Fibroblast of pulmonary artery (primary cell): ENCODE measurements at places on chromosomes 1 and 21.
A peak's percentile ranks its signal among the peaks of the same experiment; 100 is the strongest.

GRCh38 chr21:43921979-43922945, 57.2 kb downstream of the AGPAT3 start:
- DNase-seq: peak; percentile 86

GRCh38 chr1:31985430-31985829, 28.2 kb upstream of the KHDRBS1 start:
- peak; percentile 18 for DNase-seq

GRCh38 chr1:104856091-104856490, 1106.4 kb downstream of the AMY1C start:
- no peak for DNase-seq

GRCh38 chr1:192263436-192263835, 53.4 kb upstream of the RGS21 start:
- DNase-seq: peak; percentile 95

GRCh38 chr1:174007851-174008250, 14.3 kb downstream of the RC3H1 start:
- no peak for DNase-seq

DNA sequence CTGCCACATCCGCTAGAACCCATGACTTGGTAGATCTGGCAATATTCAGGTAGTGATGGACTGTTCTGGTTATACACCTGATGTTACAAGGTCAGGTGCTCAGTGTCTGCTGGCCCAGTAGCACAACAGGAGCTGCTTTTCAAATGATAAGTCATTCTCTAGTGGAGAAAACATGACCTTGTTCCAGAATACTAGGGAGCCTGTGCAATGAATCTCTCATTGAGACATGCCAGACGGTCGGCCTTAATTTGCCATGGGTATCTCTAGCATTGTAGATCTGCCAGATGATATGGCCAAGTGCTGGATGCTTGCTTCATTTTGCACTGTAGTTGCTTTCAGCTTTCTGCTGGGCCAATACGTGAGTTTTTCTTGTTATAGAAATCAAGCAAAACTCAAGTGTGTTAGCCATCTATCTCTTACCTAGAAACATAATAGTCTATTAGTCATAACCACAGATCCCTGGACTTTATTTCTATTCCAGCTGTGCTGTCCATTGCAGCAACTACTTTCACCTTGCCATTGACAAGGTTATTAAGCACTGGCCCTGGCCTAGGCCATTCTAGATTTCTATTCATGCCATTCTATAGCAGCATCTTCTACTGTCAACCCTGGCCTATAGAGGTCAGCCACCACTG, 13.9 kb upstream of the CENPF start:
- no peak for DNase-seq

- peak; percentile 13 for DNase-seq
These were observed 48.3 kb downstream of the HTR6 start for GRCh38 chr1:19712928-19713327.

GRCh38 chr1:161199506-161200139, 769 bp upstream of the ADAMTS4 start:
- DNase-seq: peak; percentile 50

GRCh38 chr1:175152006-175152652, 40.4 kb downstream of the KIAA0040 start:
- DNase-seq: peak; percentile 50

- DNase-seq: no peak
These were observed 176.8 kb upstream of the SAMSN1 start for GRCh38 chr21:14722841-14723483.

DNA sequence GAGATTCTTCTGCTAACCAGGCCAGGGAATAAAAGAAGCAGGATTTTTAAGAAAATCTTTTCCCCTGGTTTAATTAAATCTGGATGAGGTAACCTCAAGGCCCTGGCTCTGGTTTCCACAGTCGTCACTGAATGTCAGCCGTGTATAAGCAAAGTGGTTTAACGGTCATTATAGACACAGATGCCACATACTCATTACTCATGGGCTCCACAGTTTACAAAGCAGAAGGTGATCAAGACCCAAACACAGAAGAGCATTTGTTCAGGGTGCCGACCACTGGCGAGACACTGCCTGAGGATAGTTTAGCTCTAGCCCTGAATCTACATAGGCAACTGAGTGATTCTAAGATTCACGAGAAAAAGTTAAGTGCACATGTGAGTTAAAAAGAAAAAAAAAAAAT, 27.8 kb upstream of the RAP1GAP start:
- DNase-seq: no peak

DNA sequence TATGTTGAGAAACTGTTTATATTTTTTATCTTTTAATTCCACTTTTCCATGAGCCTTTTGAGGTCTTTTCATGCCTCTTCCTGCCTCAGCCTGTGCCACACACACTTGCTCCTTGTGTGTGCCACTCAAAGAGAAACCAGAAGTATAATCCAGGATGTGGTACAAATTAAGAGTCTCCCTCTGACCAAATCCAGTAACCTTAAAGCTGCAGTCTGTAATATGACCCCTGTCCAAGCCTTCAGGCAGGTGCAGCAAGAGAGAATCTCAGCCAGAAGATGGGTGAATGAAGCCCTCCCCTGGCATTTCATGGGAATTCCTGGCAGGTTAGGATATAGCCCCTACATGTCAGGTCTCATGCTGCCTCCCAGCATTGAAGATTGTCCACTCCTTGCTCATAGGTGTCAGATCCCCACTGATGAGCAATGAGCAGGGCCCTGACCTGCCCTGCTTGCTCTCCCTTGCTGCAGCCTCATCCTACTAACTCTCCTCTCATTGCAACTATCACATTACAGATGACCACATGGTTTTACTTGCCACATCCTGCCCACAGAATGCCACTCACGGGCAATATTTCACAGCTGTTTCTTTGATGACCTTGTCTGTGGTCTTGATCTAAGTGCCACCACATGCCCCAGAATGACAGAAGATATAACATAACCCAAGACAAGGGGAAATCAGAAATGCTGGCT, 169.3 kb downstream of the SEC16B start:
- no peak for DNase-seq

GRCh38 chr1:244162786-244163530, 111.9 kb downstream of the ZBTB18 start:
- peak; percentile 32 for DNase-seq

DNA sequence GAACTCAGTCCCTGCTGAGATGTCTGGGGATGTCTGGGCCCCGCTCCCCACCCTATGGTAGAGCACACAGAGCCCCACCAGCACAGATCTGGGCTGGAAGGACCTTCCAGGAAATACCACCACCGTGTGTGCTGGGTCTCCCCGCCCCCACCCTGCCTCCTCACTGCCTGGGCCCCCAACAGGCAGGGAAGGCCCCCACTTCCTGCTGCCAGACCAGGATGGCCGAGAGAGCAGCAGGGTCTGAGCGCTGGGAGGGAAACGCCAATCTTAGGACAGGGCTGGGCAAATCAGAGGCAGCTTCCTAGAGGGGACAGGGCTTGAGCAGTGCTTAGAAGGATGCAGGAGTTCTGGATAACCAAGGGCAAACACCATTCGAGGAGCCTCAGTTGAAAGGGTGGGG, 11.9 kb downstream of the ADGRB2 start:
- DNase-seq: no peak

DNA sequence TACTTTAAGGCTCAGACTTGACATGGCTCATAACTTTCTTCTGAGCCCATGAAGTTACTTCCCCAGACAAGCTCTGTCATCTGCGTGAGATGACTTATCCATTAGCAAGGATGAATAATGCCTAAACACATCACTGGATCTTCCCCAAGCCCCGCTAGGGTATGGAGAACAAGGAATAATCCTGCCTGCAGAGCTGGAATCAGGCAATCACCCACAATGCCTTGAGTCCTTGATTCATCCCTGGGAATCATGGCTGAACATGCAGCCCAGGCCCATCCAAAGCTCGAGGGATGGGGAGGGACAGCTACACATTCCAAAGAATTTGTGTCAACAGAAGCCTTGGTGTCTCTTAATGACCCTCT, 131.7 kb downstream of the PSMG1 start:
- no peak for DNase-seq

GRCh38 chr21:42621819-42622177, 31.6 kb upstream of the PDE9A start:
- DNase-seq: no peak

DNA sequence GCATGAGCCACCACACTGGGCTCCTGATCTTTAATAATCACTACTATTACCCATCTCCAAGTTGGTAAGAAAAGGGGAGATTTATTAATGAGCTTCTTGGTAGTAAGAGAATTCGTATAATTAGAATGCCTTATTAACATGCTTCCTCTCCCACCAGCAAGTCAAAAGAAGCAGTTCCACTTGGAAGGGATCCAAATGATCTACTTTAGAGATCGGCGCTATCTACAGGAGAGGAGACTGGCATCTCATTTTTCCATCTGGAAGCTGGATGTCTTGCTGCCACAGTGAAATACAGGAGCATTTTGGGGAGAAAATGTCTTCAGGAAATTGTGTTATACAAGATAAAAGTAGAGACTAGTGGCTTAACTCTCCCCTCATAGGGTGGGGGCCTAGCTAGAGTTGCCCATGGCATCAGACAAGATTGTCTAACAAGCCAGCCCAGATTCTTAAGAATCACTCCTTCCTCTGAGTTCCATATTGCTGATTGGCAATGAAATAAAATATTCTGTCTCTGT, 33.6 kb upstream of the CAMSAP2 start:
- no peak for DNase-seq

- DNase-seq: no peak
These were observed 18.0 kb downstream of the SSX2IP start for GRCh38 chr1:84672080-84672854.

DNA sequence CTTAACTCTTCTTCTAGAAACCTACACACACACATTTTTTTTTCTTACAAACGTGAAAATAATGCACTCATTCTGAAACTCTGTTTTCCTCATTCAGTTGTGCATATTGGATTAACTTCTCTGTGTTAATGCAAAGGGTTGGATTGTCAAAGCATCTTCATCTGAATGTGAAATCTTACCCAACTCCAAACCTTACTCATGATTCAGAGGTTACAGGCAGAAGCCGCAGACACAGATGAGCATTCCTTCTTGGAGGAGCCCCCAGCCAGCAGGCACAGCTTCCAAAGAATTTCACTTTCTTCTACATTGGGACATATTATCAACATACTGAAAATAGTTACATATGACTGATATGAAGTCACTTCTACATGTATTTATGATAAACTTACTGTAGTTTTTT, 15.7 kb downstream of the PATJ start:
- peak; percentile 54 for DNase-seq

DNA sequence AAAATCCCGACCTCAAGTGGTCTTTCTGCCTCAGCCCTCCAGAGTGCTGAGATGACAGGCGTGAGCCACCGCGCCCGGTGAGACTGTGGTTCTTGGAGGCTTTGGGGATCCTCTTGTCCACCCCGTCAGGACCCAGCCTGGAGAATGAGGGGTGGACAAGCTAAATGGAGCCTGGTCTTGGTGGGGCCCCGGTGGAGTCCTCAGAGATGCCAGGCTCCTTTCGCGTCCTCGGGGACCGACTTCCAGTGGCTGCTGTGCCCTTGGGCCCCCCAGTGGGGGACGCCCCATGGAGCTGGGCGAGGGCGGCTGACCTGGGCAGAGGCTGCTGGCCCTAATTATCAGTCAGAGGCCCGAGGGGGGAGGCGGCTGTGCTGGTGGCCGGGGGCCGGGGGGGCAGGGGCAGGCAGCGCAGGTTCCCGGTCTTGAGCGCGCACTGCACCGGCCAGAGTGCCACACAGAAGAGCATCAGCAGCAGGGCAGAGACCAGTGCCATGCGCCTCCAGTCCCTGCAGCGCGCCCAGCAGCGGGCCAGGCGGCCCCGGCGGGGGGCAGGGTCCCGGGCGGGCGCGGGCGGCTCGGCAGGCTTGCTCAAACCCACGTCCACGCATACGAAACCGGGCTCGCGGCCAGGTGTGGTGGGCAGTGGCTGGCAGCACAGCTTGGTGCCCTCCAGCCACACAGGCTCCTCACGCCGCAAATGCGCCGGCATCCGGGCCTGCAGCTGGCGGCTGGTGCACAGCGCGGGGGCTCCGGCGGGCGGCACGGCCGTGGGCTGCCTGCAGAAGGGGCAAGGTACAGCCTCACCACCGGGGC, 2.4 kb downstream of the RNF223 start:
- DNase-seq: no peak

DNA sequence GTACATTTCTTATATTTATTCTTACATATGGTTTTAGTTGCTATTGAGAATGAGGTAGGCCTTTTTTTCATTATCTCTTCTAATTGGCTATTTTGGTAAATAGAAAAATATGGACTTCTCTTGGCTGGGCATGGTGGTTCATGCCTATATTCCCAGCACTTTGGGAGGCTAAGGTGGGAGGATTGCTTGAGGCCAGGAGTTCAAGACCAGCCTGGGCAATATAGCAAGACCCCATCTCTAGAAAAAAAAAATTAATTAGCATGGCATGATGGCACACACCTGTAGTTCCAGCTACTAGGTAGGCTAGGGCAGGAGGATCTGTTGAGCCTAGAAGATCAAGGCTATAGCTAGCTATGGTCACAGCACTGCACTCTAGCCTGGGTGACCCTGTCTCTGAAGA, 3.2 kb downstream of the ZNF684 start:
- no peak for DNase-seq

DNA sequence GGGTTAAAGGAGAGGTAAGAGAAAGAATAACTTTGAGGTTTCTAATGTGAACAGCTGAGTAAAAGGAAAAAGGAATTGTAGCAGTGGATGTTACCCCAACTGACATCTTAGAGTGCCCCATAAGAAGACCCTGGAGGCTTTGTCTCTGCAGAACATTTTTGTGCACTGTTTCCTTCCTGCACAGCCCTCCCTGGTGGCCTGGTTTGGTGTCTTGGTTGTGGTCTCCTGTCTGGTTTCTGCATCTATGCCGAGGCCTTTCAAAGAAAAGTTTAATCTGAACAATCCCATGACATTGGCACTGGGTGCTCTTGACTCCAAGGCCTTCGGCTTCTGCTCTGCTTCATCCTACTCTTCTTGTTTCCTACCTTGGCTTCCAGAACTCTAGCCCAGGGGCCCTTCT, 57.8 kb downstream of the RHOU start:
- no peak for DNase-seq

DNA sequence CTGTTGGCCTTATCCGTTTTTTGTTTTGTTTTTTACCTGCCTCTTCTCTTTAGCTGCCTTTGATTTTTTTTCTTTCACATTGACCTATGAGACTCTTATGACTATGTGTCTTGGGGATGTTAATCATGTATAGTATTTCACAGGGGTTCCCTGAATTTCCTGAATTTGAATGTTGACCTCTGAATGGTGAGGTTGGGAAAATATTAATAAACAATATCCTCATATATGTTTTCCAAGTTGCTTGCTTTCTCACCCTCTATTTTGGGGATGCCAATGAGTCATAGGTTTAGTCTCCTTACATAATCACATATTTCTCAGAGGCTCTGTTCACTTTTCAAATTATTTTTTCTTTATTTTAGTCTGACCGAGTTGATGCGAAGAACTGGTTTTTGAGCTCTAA, 29.6 kb downstream of the GBP5 start:
- no peak for DNase-seq
